ENCODE measurements at places on chromosomes 6 and 20.

DNA sequence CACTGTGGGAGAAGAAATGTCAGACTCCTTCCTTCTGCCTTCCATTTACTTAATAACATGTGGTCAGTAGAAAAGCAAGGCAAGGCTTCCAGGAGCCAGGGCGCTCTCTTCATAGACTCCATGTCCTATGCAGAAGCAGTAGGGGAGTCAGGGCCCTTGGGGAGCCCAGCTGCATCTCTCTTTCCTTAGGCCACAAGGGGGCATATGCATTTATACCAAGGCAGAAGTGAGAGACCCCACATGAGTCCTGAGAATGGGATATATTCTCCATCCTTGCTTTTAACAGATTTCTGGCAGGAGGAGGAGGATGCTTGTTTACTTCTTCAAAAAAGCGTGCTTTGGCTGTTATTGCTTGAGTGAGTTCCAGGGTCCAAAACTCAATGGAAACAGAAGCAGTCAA, 198.5 kb downstream of the HIVEP2 start:
- DNase-seq, result no peak

- DNase-seq, result no peak
Measured at GRCh38 chr20:54026295-54027064, 43.9 kb downstream of the BCAS1 start.

GRCh38 chr6:157520596-157521361, 139.8 kb downstream of the ZDHHC14 start:
- no peak for DNase-seq

GRCh38 chr6:6315660-6316059, 4.8 kb downstream of the F13A1 start:
- DNase-seq, result no peak

DNA sequence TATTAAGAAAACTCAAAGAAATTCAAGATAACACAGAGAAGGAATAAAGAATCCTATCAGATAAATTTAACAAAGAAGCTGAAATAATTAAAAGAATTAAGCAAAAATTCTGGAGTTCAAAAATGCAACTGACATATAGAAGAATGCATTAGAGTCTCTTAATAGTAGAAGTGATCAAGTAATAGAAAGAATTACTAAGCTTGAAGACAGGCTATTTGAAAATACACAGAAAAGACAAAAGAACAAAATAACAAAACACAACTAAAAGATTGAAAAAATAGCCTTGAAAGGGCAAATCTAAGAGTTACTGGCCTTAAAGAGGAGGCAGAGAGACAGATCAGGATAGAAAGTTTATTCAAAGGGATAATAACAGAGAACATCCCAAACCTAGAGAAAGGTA, 12.1 kb downstream of the SNX14 start:
- DNase-seq, result no peak

GRCh38 chr6:93048381-93048780, 371.0 kb downstream of the EPHA7 start:
- no peak for DNase-seq

GRCh38 chr6:397056-397455, 5.5 kb downstream of the IRF4 start:
- no peak for DNase-seq

- no peak for DNase-seq
Measured at GRCh38 chr6:36822506-36823269, 16.6 kb downstream of the CPNE5 start.

DNA sequence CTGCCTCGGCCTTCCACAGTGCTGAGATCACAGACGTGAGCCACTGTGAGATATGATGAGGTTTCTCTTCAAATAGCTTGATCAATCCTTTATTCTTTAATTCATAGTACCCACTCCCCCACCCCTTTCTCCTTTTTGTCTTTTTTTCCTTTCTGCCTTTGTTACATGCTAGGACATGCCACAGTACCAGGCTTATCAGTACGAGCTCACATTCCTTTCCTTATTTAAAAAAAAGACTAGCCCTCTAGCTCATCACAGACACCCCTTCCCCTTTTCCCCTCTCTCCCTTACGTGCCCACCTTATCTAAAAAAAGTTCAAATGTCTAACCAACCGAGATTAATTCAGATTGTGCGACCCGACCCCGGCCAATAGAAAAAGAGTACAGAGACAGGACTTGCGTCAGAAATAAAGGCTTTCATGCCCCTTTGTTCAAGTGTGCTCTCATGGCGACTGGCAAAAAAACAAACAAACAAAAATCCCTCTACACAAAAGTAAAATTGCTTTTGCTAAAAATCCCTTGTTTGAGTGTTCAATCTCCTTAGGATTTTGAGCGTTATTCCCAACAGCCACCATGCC, 49.2 kb downstream of the MRAP2 start:
- no peak for DNase-seq

GRCh38 chr20:10213526-10213925, 5.1 kb upstream of the SNAP25 start:
- no peak for DNase-seq

- DNase-seq, result no peak
Measured at GRCh38 chr6:159194421-159194820, 25.2 kb downstream of the FNDC1 start.

DNA sequence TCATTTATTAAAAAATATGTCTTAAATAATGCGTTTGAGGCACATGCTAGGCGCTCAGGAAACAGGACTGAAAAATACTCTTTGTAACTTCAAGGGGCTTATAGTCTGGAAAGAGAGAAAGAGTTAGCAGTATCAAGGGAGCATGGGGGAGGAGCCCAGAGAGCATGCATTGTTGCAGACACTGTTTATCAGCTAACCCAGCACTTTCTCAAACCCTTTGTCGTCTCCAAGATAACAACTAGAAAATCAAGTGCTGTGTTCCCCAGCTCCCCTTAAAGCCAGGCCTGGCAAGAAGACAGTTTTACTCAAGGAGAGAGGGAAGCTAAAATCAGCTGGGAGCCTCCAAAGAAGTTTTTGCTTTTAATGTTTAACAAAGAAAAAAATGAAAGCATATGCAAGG, 98.4 kb downstream of the PERP start:
- DNase-seq, result no peak

DNA sequence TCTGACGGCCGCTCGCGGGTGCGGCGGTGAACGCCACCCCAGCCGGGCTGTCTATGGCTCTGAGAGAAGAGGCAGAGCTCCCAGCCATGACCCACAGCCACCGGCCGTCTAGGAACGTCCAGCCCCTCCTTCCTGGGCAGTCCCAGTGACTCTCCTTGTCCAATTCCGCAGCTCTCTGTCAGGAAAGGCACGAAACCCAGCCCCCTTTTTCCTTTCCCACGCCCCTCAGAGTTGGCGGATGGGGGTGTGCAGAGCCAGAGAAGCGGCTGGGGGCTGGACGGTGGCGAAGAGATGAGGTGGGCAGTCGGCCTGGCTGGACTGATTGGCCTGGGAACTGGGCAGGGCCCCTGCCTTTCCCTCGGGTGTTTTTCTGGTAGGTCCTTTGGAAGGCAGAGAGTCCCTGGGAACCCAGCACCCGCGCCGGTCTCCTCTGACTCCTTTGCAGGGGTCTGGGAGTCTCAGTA, 1.5 kb downstream of the EBF4 start:
- DNase-seq, result no peak

DNA sequence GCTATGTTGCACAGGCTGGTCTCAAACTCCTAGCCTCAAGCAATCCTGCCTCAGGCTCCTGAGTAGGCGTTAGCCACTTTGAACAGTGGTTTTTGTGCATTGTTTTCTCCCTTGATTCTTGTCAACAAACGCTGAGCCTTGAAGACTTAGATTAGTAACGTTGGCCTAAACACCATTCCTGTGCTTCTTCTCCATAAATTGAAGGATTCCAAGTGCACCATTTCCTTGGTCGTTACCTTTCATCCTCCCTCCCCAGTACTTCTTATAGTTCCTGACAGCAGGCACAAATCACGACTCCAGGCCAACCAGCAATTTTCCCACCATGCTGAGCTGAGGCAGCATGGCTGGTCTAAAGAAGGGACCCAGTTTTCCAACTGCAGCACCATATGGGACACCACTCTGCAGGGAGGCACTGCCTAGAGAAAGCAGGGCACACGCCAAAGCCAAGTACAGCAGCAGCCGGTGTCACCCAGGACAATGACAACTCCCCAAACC, 8.9 kb downstream of the RPS10 start:
- no peak for DNase-seq

DNA sequence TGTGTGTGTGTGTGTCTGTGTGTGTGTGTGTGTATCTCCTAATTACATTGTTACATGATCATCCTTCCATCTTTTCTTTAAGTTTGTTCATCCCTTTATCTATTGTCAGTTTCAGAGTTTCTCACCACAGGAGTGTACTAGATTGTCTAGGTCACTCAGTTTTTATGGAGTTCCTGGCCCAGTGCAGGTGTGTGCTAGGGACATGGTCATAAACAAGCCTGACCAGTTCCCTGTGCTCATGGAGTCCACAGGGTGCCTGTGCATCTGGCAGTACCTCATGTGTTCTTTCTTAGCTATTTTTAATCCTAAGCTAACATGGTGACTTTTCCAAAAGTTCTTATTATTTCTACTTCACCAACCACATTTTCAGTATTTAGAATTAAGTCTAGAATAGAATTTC, 43.9 kb downstream of the PHACTR2 start:
- no peak for DNase-seq

DNA sequence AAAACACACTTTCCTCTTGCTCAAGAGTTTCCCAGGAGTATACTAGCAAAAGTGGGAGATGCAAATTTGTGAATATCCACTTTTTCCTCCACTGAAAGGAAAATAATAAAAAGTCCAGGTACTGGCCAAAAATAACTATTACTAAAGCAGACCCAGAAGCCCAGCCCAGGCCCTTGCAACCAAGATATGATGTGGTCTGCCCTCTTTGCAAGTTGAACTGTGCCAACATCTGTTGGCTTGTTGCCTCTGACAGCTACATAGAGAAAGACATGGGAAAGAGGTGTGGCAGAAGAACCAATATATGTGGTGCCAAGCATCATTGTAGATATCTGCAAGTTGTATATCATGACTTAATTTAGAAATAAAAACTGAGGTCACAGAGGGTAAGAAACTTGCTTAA, 78.4 kb upstream of the JAG1 start:
- no peak for DNase-seq

DNA sequence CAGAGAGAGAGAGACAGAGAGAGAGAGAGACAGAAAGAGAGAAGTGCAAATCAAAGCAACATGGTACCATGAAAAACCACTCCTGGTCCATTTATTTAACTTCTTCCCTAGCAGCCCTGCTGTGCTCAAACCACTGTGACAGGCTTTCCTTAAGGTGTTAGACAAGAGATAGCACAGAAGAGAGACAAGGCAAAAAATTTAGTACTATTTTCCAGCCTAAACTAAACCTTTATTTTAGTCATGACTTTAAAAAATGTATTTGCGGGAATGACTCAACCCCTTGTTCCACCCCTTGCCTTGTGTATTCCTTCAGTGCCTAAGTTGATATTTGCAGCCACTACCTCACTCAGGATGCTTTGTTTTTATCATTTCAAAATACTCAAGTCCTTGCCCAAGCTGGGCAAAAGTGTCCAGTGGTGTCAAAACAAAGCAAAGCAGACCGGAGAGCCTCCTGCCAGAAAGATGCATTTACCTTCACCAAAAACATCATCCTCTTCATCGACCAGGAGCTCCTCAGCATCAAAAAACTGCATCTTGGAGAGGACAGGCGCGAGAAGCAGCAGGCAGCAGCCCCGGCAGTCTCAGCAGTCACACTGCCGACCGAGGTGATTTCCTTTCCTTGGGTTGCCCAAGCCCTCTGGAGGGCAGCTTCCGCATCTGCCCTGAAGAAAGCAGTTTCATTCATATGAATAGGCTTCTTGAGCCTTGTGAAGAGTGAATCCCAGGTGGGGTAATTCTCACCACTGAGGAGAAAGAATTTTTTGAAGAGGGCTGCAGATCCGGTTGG, at the start of gene RIPOR2:
Gene RIPOR2, minus strand, starts transcription at position 595 of the 787 bp plus-strand sequence. Its CDS starts 62 bp downstream, at position 533.
- no peak for DNase-seq

DNA sequence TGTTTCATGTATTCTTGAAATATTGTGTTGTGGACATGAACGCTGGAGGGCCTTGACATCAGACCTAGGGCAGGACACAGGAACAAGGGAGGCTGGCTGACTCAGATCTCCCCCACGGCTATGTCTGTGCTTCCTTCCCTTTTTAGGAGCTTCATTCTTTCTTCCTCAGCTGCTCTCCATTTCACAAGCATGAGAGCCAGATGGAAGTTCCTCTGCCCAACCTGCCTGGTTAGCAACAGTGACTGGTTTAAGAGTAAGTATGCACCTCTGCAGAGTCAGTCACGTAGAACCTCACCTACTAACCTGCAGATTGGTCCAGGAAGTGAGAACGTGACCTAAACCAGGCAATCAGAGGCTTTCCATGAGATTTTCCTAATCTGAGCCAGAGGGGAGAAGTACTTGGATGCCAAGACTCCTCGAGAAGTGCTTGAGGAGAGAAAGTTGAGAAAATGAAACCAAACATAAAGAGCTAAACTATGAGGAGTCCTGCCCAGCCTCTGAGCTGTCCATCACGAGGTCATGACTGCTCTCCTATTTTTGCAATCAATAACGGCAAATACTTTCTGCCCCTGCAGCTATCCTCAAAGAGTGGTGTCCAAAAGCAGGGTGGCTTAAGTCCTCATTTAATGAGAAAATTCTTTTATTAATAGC, 465.2 kb upstream of the CITED2 start:
- no peak for DNase-seq

GRCh38 chr6:105740946-105741645, 338.2 kb upstream of the PREP start:
- DNase-seq, result no peak

GRCh38 chr6:96138406-96138805, 122.6 kb downstream of the FUT9 start:
- DNase-seq, result no peak

DNA sequence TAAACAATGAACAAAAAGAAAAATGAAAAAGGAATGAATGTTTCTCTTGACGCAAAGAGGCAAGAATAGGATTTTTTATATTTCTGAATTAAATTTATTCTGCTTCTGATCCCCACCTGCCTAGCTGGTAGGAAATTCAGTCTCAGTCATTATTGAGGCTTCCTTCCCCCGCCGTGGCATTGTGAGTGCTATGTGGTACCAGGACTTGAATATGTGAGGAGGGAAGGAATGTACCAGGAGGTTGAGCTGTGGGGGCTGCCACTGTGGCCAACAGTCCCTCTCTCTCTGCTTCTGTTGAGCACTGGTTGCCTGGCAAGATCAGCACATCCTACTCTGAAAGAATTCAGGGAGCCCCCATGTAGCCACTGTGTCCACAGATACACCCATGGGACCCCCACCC, 368.1 kb upstream of the JARID2 start:
- DNase-seq, result no peak

- no peak for DNase-seq
Measured at GRCh38 chr20:14963262-14963663, 625.9 kb upstream of the FLRT3 start.

Measured in amygdala (tissue), 56 donors.